NCI-H510A treated with DMSO at 0.1 percent for 48 hours (cell line): ENCODE measurements at places on chromosomes 12 and 14.
A peak's percentile ranks its signal among the peaks of the same experiment; 100 is the strongest.

- peak; percentile 94 for DNase-seq
Measured at GRCh38 chr12:121796855-121797751, 3.6 kb upstream of the RHOF start.

DNA sequence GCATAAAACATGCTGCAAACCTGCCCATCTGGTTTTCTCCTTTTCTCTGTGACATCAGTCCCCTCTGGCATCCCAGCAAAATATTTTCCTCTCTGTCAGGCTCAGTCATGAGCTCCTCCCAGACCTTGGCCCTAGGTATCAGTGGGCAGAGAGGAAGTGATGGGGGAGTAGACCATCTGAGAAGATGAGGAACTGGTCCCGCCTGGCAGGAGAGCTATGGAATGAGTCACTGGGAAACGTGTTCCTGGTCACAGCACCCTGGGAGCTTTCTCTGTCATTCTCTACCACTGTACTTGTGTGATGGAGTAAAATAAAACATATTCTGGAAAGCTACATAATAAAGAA, 5.0 kb upstream of the SRSF9 start:
- no peak for DNase-seq

GRCh38 chr12:26027401-26027800, 68.9 kb downstream of the RASSF8 start:
- no peak for DNase-seq

- DNase-seq: no peak
Measured at GRCh38 chr12:58678753-58679152, 241.6 kb downstream of the LRIG3 start.

GRCh38 chr12:101470939-101471338, 4.2 kb upstream of the SPIC start:
- DNase-seq: no peak

- no peak for DNase-seq
Measured at GRCh38 chr12:109625749-109626377, 52.3 kb downstream of the MVK start.

DNA sequence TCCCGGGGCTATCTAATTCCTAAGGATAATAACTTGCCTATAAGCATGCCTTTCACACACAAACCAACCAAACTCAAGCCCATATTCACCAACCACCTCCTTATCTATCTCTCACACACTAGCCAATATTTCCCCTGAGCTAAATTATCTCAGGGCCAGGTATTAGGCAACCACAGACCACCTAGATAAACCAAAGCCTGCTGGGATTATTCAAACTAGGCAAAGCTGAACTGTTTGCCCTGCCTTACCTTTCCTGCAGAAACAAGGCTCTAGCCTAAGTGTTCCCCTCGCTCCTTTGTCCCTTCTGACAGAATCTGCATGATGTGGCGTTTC, 114.7 kb upstream of the EEA1 start:
- DNase-seq: no peak

DNA sequence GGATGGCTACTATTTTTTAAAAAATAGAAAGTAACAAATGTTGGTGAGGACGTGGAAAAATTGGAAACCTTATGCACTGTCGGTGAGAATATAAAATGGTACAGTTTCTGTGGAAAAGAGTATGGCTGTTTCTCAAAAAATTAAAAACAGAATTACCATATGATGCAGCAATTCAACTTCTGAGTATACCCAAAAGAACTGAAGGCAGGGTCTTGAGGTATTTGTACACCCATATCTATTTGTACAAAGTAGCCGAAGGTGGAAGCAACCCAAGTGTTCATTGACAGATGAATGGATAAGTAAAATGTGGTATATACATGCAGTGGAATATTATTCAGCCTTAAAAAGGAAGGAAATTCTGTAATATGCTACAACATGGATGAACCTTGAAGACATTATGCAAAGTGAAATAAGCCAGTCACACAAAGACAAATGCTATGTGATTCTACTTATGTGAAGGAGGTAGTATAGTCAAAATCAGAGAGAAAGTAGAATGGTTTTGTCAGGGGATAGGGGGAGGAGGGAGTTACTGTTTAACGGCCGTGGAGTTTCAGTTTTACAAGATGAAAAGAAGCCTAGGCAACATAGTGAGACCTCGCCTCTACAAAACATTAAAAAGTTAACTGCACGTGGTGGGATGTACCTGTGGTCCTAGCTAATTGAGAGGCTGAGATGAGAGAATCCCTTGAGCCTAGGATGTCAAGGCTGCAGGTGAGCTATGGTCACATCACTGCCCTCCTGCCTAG, 38.4 kb upstream of the CCT2 start:
- DNase-seq: no peak

DNA sequence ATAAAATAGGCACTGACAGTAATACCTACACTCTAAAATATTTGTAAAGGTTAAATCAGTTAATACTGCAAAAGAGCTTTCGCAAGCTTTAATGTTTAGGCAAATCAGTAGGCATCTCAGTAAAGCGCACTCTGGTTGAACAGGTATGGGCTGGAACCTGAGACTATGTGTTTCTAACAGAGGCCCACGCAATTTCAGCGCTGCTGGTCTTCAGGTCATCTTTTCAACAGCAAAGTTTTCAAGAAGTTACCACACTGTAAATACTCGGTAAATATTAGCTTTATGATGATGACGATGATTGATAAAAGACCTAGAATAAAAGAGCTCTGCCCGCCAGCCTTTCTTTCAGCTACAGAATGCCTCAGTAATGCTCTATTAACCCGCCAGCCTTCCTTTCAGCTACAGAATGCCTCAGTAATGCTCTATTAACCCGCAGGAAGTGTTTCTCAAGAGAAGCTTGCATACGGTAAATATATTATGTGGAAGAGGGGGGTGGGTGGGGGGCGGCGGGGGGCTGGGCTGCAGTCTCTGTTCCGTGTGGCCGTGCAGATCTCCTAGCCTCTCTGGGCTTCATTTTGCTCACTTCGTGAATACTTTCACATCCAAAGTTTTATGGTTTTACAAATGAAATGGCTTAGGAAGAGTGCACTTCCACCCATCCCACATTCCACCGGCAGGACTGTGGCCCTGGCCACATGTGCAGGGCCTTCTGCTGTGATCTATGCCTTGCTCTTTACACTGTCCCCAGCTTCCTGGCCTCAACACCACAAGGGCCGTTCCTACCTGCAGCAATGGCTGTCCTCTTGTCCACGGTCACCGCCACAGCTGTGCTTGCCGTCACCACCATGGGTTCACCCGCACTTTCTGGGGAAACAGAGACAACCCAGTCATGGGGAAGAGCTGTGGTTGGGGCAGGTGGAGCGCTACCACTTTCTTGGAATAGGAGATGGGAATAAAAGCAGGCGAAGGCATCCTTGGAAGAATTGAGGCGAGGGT, 19.9 kb downstream of the LRTM2 start:
- peak; percentile 13 for DNase-seq

DNA sequence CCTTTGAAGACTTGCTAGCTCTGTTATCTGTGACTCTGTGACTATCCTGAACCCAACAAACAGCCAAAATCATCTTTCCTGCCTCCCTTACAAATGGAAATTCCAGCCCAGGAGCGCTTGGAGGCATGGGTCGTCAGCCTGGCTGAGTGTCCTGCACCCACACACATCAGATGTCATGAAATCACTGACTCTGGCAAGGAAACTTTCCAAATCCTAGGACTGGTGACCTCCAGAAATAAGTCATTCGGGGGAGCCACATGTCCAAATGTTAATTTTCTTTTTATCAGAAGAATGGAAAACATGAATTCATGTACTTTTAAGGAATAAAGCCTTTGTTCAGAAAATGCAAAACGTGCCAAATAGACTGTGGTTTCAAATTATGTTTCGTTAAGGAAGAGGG, 96.3 kb upstream of the EVL start:
- no peak for DNase-seq

DNA sequence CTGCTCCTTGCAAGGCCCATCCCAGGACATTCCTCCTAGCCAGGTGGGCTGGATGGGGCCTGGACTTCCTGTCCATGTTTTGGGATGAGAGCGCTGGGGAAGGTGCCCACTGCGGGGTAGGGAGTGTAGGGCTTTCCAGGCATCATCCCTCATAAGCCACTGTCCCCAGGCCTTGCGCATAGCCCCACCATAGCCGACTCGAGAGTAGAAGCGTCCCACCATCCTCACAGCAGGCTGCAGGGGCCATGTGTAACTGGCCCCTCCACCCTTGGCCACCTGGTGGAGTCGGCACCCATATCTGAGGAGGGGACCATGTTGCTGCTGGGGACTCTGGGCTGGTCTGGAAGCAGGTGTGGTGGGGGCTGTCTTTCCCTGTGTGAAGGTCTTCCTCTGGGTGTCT, 30.5 kb downstream of the SH2B3 start:
- DNase-seq: no peak

- DNase-seq: no peak
Measured at GRCh38 chr12:79183003-79183402, 318.4 kb downstream of the SYT1 start.

- DNase-seq: no peak
Measured at GRCh38 chr14:79906994-79907393, 304.3 kb downstream of the DIO2 start.

DNA sequence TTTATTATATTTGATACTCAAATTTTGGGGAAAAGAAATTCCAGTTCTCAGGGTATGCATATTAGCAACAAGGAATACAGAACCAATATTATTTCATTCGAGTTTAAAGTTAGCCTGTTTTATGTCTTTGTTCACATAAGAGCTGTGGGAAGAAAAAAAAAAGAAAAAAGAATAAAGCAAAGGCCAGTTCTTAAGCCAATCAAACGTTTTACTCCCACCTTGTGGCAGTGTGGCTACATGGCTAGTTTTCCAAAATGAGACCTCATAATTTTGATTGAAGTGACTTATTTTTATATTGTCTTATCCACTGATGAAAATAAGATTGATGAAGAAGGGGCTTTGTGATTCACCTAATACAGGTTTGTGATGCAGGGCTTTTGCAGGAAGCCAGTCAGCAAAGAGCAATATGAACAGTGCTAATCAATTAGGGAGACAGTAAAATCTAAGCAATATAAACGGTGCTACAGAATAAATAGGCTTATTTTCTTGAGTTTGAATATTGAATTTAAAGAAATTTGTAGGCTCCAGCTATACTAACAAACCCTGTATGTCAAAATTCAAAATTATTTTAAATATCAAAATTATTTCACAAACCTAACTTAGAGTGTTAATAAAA, 624.1 kb upstream of the FOXG1 start:
- peak; percentile 52 for DNase-seq

DNA sequence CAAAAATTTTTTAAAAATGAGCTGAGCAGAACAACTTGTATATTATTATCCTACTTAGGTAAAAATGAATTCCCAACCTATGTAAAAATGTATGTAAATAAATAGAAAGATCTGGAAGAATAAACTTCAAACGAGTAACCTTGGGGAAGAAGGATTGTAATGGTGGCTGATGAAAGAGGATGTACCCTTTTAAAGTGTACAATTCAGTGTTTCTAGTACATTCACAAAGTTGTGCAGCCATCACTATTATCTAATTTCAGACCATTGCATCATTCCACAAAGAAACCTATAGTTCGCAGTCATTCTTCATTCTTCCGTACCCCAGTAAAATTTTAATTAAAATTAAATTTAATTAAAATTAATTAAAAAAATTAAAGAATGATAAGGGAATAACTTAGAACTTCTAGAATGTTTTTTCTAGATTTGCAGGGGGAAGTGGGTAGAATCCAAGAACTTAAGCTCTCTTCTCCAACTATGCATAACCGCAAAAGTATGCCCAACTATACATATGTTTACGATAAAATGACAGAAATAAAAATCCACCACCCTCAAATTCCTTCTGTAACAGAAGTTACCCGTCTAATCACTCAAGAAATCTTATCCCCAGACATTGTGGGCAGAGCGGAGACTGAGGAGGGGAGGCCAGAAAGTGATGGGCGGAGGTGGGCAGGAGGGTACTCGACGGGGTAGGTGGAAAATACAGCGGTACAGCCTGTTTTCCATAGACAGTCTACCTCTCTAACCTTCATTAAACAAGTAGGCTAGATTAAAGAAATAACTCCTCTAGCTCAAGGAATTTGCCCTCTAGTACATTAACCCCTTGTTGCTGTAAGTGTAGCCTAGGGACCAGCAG, 921 bp downstream of the DEPDC4 start:
- DNase-seq: no peak

- no peak for DNase-seq
Measured at GRCh38 chr12:45125997-45126396, 75.1 kb upstream of the DBX2 start.

DNA sequence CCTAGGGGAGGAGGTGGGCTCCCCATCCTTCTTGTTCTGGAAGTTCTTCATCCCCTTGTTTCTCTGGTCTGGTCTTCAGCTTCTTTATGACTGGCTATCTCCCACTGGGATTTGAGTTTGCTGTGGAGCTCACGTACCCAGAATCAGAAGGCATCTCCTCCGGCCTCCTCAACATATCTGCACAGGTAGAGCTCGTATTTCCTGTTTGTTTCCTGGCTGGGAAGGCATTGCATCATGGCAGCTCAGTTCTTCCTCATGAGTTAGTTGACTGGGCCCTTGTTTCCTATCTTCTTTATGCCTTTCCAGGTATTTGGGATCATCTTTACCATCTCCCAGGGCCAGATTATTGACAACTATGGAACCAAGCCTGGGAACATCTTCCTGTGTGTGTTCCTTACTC, 19.8 kb downstream of the ERG28 start:
- no peak for DNase-seq

DNA sequence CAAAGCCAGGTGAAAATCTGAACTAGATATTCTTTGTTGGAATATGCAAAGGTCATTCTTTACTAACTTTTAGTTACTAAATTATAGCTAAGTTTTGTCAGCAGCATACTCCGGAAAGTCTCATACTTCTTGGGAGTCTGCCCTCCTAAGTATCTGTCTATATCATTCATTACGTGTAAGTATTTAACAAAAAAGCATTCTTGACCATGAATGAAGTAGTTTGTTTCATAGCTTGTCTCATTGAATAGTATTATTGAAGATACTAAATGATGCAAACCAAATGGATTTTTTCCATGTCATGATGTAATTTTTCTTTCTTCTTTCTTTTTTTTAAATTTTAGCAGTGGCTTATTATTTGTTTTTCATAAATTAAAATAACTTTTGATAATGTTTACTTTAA, 9.8 kb upstream of the SPX start:
- no peak for DNase-seq

- DNase-seq: no peak
Measured at GRCh38 chr12:41120211-41120610, 67.9 kb upstream of the PDZRN4 start.
